ENCODE measurements at places on chromosomes 5 and 9.
A peak's percentile ranks its signal among the peaks of the same experiment; 100 is the strongest.

DNA sequence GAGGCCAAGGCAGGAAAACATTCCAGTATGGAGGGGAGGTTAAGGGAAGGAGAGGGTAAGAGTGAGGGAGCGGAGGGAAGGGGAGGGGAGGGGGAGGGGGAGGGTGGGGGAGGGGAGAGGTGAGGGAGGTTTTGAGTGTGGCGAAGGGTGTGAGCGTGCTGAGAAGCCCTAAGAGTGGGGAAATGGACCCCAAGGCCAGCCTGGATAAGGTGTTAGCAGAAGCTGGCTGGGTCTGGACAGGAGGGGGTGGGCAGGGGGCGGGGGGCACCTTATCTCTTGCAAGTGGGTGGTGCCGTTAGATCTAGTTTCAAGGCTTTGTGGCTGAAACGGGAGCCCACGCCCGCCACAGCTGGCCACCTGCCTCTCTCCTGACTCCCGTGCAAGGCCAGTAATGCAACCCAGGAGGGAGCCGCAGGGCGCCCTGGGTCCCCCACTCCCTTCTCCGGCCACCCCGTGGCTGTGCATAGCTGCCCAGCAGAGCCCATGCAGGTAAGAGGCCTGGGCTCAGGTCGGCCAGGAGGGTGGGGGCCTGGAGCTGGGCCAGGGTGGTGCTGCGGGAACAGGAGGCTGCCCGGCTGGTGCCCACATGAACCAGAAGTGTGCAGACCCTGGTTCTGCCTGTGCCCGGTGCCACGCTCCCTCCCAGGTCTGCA, 677 bp downstream of the RNF224 start:
- DNase-seq: no peak

DNA sequence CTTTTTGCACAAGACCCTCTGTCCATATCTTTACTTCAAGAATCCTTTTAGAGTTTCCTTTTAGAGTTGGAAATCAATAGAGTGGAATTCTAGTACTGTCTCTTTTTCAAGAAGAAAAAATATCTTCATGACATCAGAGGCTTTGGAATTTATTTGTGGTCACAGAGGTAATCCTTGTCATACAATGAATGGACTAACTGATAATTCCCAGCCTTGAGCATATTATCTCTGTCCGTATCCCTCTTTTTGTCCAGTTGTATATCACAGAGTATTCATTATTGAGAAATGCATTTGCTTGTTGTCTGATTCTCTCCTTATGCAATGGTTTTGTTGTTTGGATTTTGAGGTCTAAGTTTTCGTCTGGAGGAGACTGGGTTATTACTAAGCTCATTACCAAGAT, 82.0 kb upstream of the HAPLN1 start:
- DNase-seq: no peak

- no peak for DNase-seq
These were observed 51.1 kb upstream of the ORM1 start for GRCh38 chr9:114271556-114272510.

- DNase-seq: no peak
These were observed 50.3 kb upstream of the SPTLC1 start for GRCh38 chr9:92165484-92165883.

- no peak for DNase-seq
These were observed 7.9 kb downstream of the NKD2 start for GRCh38 chr5:1016476-1016875.

GRCh38 chr5:16768184-16768583, 151.4 kb upstream of the RETREG1 start:
- no peak for DNase-seq

DNA sequence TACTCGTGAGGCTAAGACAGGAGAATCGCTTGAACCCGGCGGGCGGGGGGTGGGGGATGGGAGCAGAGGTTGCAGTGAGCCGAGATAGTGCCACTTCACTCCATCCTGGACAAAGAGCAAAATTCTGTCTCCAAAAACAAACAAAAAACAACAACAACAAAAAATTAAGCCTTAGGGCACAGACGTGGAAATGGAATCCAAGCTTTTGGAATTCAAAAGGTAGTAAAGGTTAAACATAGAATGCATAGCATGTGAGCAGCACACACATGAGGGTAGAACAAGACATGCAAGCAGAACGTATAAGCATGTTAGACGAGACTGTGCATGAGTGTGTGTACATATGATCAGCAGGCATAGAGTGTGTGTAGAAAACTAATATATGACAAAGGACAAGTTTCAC, 68.0 kb downstream of the PTBP3 start:
- DNase-seq: no peak

GRCh38 chr5:14465116-14465515, 116.5 kb upstream of the OTULINL start:
- DNase-seq: no peak

DNA sequence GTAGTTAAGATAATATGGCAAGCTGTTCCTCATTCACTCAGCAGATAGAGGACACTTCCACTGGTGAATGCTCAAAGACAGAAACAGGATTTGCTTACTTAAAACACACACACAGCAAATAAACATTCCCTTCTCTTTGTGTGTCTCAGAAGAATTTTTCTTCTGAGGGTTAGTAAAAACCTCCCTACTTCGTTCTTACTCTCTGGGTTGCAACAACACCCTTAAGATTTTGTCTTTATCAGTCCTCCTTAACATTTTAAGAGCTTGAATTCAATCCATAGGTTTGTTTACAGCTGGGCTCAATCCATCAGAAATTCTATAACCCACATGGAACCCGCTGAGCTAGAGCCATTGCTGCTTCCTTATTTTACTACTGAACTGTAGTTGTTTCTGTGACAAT, 237.4 kb upstream of the PIK3R1 start:
- no peak for DNase-seq

- peak; percentile 40 for DNase-seq
These were observed 380.7 kb upstream of the IRX1 start for GRCh38 chr5:3214838-3215374.

- no peak for DNase-seq
These were observed 353.2 kb downstream of the PRR16 start for GRCh38 chr5:120817044-120817985.

GRCh38 chr5:72166070-72166979, 59.0 kb downstream of the MAP1B start:
- peak; percentile 74 for DNase-seq

DNA sequence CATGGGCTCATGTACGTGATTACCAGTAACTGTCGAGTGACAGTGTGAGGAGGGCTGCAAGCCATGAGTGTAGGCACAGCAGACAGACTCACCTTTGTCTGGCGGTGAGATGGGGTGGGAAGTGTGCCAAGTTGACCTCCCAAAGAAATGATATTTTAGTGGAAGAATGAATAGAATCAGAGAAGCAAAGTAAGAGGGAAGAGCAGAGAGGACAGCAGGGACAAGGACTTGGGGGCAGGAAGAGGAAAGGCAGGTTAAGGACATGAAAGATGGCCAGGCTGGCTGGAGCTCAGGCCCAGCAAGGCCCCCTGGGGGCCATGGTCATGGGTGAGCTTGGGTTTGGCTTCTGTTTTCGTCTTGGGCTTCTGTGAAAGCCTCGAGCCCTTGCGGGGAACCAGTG, 20.2 kb downstream of the TGFBI start:
- DNase-seq: no peak

Data from ecto neural progenitor cell (in vitro differentiated cells).